ENCODE measurements at places on chromosomes 13 and 19.

DNA sequence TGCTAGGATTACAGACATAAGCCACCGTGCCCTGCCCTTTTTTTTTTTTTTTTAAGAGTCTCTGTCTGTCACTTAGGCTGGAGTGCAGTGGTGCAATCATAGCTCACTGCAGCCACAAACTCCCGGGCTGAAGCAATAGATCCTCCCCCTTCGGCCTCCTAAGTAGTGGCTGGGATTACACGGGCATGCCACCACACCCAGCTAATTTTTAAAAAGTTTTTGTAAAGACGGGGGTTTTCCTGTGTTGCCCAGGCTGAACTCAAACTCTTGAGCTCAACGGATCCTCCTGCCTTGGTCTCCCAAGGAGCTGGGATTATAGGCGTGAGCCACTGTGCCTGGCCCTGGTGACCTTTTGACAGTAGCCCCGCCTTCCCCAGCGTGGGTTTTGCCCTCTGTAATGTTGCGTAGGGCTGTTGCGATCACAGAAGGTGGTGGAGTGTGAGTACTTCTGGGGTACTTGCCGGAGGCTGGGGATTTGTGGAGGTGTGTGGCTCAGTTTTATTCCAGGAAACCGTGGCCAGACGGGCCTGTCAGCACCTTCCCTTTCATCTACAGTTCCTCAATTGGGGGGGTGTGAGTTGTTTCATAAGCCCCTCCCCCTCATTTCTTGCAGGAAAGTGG is 11.6 kb upstream of the RETN start:
- no peak for DNase-seq

DNA sequence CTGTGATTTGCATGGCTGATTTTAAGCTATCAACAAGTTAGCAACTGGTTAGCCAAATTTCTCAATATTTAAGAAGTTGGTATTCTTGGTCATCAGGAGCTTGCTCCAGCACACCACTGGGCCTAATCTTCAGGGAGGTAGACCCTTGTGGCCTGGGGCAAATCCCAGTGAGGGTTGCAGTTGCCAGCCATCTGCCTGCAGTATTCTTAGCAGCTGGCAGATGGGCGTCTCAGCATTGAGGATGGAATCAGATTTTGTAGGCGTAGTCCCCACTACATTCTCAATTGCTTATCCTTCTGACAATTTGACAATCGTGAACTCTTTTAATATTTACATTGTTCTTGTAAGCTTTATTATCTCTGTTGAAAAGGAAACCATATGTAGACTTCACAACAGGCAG is 1266.2 kb downstream of the SLITRK5 start:
- no peak for DNase-seq

DNA sequence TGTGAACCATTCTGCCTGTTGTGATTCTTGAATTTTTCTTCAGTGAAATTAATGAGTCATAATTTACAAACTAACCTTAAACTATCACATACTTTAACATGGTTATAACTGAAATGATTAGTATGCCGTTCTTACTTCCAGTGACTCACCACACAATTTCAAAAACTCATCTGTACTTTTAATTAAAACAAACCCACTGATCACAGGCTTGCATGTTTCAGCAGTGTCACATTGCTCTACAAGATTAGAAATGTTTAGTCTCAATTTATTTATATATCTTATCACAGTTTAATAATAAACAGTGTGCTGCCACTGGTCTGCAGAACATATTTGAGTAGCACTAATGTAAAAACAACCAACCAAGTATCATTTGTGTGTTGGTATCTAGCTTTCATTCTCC is 2227.9 kb upstream of the PCDH20 start:
- DNase-seq, result no peak

GRCh38 chr13:35614666-35615065 is 138.2 kb upstream of the MAB21L1 start:
- DNase-seq, result no peak

- DNase-seq, result no peak
These were observed 9.2 kb downstream of the UBE2S start for GRCh38 chr19:55398200-55398925.

GRCh38 chr19:15971224-15971780 is 22.5 kb downstream of the OR10H4 start:
- DNase-seq, result no peak

DNA sequence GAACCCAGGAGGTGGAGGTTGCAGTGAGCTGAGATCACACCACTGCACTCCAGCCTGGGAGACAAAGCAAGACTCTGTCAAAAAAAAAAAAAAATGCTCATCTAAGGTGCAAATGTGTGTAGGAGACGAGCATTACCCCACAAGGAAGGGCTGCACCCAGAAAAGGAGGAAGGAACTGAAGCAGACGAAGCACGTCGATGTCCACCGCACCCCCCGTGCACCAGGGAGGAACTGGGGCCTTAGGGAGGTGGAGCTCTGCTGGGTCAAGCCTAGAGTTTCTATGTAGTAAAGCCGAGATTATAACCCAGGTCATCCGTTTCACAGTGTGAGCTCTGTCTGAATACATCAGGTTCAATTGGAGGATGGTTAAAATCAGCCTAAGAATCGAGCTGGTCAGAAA is 1.1 kb downstream of the VSTM1 start:
- DNase-seq, result no peak

DNA sequence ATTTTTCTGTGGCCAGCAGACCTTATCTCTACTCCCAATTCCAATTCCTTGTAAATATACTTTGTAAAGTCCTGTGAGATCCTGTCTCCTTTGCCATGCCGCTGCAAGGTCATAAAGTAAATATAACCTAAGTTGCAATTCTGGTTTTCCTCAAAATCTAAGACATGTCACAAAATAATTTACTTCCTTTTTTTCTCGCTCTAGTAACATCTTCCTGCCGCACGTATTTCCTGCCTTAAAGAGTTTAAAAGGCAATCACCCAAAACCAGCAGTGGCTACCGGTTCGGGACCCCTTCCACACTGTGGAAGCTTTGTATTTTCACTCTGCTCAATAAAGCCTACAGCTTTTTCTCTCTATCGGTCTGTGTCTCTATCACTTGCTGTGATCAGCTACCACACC is 832.0 kb upstream of the SLITRK5 start:
- no peak for DNase-seq

DNA sequence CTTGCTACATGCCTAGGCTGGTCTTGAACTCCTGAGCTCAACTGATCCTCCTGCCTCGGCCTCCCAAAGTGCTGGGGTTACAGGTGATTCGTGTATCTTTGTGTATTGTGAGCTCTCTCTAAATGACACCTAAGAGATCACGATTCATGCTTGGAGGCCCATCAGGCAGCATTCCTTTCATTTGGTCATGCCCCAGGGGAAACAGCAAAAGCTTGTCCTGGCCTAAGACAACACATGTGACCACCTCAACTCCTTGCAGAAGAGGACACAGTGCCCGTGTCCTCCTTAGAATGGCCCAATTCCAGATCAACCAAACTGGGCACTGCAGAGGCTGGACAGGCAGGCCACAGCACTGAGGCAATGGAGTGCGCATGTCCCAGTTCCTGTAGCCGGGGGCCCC is 32.5 kb downstream of the ZC3H4 start:
- no peak for DNase-seq

- no peak for DNase-seq
These were observed 127.1 kb upstream of the SPACA7 start for GRCh38 chr13:112248862-112249592.

GRCh38 chr19:31718898-31719297 is 369.7 kb upstream of the TSHZ3 start:
- no peak for DNase-seq

DNA sequence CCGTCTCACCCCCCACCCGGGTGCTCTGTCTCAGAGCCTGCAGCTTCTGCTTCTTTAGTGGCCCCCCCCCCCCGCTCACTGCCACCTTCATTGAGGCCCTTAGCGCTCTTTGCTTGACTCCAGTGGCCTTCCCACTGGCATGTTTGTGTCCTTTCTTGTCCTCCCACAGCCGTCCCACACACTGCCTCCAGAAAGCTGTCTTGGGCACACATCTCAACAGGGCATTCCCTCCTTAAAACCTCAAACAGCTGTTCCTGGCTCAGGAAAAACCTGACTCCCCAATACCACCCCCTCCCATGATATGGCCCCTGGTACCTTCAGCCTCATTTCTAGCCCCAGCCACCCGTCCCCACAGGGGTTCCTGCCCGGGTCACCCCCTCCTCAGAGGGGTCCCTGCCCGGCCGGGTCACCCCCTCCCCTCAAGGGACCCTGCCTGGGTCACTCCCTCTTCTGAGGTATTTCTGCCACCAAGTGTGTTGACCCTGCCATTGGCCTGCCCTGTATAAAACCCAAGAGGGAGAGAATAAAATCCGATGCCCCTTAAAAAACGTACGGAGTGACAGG is 8.9 kb downstream of the B3GLCT start:
- no peak for DNase-seq

Measured in urothelium cell line (cell line).